ENCODE measurements at places on chromosomes 3 and 15. TPM values are rescaled to one million over a fixed set of nuclear protein-coding genes. Genes with fewer than 3 reads are reported as not detected.

- DNase-seq: no peak
- H3K27ac ChIP-seq: no peak overlapping the region
- no peaks in the 10 kb centered on the region for H3K36me3 ChIP-seq
- H3K4me1 ChIP-seq: no peaks in the 10 kb centered on the region
Observed at GRCh38 chr3:21158861-21159542, 592.0 kb downstream of the ZNF385D start.

Gene CALML4
- total RNA-seq: 4.2 TPM

DNA sequence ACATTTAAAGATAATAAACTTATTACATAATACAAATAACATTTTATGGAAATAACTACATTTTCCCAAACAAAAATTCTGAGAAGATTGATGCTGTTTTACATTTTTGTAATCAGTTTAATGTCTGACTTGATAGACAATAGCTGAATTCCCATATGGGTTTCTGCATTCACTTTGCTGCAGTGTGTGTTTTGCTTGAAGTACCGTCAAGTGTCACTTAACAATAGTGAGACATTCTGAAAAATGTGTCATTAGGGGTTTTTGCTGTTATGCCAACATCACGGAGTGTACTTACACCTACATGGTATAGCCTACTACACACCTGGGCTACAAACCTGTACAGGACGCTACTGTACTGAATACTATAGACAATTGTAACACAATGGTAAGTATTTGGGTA is 57.5 kb downstream of the USF3 start:
- no peak overlapping the region for H3K4me3 ChIP-seq
- no peaks in the 10 kb centered on the region for H3K27me3 ChIP-seq
- peaks cover 10% of the 10 kb centered on the region for H3K4me1 ChIP-seq
- no peak for DNase-seq
- H3K27ac ChIP-seq: no peak overlapping the region
- H3K36me3 ChIP-seq: no peaks in the 10 kb centered on the region

- H3K4me1 ChIP-seq: no peaks in the 10 kb centered on the region
- DNase-seq: no peak
- H3K36me3 ChIP-seq: no peaks in the 10 kb centered on the region
- no peak overlapping the region for H3K4me3 ChIP-seq
- H3K27ac ChIP-seq: no peak overlapping the region
Observed at GRCh38 chr15:57555270-57555669, 36.4 kb upstream of the MYZAP start.

Gene RARRES1
- not detected for total RNA-seq

GRCh38 chr3:183033746-183034145 is 53.4 kb upstream of the DCUN1D1 start:
- no peak for DNase-seq
- no peaks in the 10 kb centered on the region for H3K4me1 ChIP-seq
- no peaks in the 10 kb centered on the region for H3K27me3 ChIP-seq
- H3K36me3 ChIP-seq: no peaks in the 10 kb centered on the region
- no peak overlapping the region for H3K4me3 ChIP-seq

Gene FEZF2
- total RNA-seq: not detected

Gene CSPG4
- total RNA-seq: 0.15 TPM

DNA sequence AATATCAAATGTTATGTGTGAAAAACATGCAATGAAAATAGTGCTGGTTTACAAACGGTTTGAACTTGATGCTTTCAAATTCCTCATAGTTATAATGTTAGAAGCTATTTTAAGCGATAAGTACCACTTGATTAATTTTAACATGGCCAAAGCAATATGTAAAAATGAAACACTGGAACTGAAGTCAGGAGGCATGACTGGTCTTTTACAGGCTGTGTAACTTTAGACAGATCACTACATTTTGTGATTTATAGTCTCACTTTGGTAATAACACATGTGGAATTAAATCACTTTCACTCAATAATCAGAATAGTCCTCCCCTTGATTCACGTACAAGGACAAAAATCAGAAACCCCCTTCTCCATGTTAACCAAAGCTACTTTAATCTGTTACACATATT is 482.7 kb upstream of the NECTIN3 start:
- H3K36me3 ChIP-seq: no peaks in the 10 kb centered on the region
- no peak overlapping the region for H3K27ac ChIP-seq
- no peak overlapping the region for H3K4me3 ChIP-seq
- H3K4me1 ChIP-seq: no peaks in the 10 kb centered on the region

Gene UACA
- 2.7 TPM for total RNA-seq

- no peaks in the 10 kb centered on the region for H3K27me3 ChIP-seq
- H3K4me1 ChIP-seq: peaks cover 4% of the 10 kb centered on the region
- no peak for DNase-seq
- H3K27ac ChIP-seq: no peak overlapping the region
- no peak overlapping the region for H3K4me3 ChIP-seq
Observed at GRCh38 chr3:48594417-48595049, 596 bp downstream of the COL7A1 start.

Gene HESX1
- 0.39 TPM for total RNA-seq

GRCh38 chr3:114058646-114059045 is 2.1 kb downstream of the QTRT2 start:
- no peak overlapping the region for H3K4me3 ChIP-seq
- DNase-seq: no peak
- H3K27ac ChIP-seq: no peak overlapping the region
- H3K27me3 ChIP-seq: no peaks in the 10 kb centered on the region
- no peaks in the 10 kb centered on the region for H3K36me3 ChIP-seq
- H3K4me1 ChIP-seq: peaks cover 48% of the 10 kb centered on the region

Gene LZTFL1
- 17.8 TPM for total RNA-seq

- peak within 1 kb of the TSS; percentile 68 for H3K4me3 ChIP-seq
- H3K36me3 ChIP-seq: peaks cover 55% of the 10 kb centered on the region
- DNase-seq: peak; percentile 91
- peaks cover 39% of the 10 kb centered on the region for H3K4me1 ChIP-seq
Observed at GRCh38 chr3:121660356-121661171, at the start of gene HCLS1. HCLS1 (minus strand) TSS chr3:121660903; CDS start chr3:121658347, 2,556 bp downstream.

DNA sequence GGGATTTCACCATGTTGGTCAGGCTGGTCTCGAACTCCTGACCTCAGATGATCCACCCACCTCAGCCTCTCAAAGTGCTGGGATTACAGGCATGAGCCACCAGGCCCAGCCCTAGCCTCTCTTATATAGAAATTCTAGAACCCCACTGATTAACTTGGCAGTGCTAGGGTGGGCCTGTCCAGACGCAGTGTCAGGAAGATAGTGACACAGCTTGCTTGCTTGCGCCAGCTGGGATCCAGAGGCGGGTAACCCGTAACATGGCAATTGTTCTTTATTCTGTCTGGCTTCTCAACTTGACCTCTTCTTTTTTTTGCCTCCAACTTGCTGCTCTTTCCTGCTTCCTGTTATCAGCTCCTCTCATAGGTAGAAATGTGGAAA is 16.2 kb downstream of the CEP19 start:
- DNase-seq: no peak
- H3K27me3 ChIP-seq: no peaks in the 10 kb centered on the region
- no peak overlapping the region for H3K4me3 ChIP-seq
- no peak overlapping the region for H3K27ac ChIP-seq
- H3K36me3 ChIP-seq: no peaks in the 10 kb centered on the region

DNA sequence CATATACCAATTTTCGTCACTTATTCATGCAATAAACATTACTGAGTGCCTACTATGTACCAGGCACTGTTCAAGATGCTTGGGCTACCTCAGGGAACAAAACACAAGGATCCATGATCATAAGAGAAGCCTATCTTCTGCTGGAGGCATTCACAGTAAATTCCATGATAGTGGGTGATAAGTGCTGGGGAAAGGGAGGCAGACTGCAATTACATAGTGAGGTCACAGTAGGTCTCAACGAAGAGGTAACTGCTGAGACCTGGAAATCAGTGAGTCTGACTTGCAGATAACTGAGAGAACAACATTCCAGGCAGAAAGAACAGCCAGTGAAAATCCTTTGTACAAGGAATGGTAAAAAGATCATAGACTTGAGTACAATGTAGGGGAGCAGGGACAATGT is 33.6 kb downstream of the RAF1 start:
- H3K36me3 ChIP-seq: peaks cover 2% of the 10 kb centered on the region
- no peaks in the 10 kb centered on the region for H3K27me3 ChIP-seq
- peaks cover 21% of the 10 kb centered on the region for H3K4me1 ChIP-seq
- H3K4me3 ChIP-seq: no peak overlapping the region
- no peak for DNase-seq
- H3K27ac ChIP-seq: no peak overlapping the region

- peaks cover 12% of the 10 kb centered on the region for H3K4me1 ChIP-seq
- DNase-seq: no peak
- H3K4me3 ChIP-seq: no peak overlapping the region
- peaks cover 12% of the 10 kb centered on the region for H3K27me3 ChIP-seq
- no peak overlapping the region for H3K27ac ChIP-seq
- H3K36me3 ChIP-seq: no peaks in the 10 kb centered on the region
Observed at GRCh38 chr3:193780397-193780796, 187.4 kb downstream of the OPA1 start.

Gene GABRR3
- total RNA-seq: not detected

Gene PIF1
- 2.8 TPM for total RNA-seq

DNA sequence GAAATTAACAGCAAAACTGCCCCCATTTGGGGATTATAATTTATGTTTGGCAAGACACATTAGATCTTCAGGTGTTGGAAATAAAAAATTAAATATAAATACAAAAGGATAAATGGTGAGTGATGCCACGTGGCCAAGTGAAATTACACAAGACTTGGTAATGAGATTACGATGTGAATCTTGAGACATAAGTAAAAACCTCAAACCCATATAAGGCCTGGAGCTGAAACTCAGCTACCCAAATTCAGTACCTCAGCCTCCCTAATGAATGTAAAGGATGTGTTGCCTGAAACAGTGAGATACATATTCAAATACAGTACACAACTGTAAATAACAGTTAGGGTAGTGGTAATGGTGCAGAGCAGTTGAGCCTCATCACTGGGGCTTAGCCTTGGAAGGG is 1146.6 kb downstream of the OTOL1 start:
- no peak overlapping the region for H3K4me3 ChIP-seq
- no peaks in the 10 kb centered on the region for H3K27me3 ChIP-seq
- no peak for DNase-seq
- no peaks in the 10 kb centered on the region for H3K4me1 ChIP-seq

DNA sequence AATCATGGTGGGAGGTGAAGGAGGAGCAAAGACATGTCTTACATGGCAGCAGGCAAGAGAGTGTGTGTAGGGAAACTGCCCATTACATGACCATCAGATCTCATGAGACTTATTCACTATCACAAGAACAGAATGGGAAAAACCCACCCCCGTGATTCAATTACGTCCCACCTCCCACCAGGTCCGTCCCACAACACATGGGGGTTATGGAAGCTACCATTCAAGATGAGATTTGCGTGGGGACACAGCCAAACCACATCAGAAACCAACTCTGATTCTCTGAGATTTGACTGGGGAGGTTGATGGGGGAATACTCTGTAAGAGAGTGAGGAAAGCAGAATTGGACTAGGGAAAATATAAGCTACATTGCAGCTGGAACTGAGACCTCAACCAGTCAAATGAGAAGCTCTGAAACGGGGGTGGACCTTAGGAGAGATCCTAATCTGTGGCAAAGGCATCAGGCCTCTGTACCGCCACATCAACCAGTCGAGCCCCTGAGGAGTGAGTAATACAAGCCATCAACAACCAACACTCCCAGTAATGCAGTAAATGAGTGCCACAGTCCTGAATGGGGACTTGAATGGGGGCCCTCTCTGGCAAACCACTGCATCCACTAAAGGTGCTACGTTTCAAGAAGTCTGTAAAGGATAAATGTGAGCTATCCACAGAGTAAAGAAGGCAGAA is 207.9 kb upstream of the GADL1 start:
- no peaks in the 10 kb centered on the region for H3K27me3 ChIP-seq
- no peak overlapping the region for H3K4me3 ChIP-seq
- no peaks in the 10 kb centered on the region for H3K36me3 ChIP-seq
- H3K27ac ChIP-seq: no peak overlapping the region

GRCh38 chr15:70378126-70379031 is 280.7 kb upstream of the TLE3 start:
- H3K27ac ChIP-seq: no peak overlapping the region
- no peaks in the 10 kb centered on the region for H3K36me3 ChIP-seq
- DNase-seq: no peak
- no peak overlapping the region for H3K4me3 ChIP-seq
- peaks cover 9% of the 10 kb centered on the region for H3K4me1 ChIP-seq

Gene MYH15
- total RNA-seq: not detected

Gene DLL4
- total RNA-seq: 0.36 TPM

Data from B cell (primary cell).